ENCODE measurements at places on chromosomes 5 and 9.

DNA sequence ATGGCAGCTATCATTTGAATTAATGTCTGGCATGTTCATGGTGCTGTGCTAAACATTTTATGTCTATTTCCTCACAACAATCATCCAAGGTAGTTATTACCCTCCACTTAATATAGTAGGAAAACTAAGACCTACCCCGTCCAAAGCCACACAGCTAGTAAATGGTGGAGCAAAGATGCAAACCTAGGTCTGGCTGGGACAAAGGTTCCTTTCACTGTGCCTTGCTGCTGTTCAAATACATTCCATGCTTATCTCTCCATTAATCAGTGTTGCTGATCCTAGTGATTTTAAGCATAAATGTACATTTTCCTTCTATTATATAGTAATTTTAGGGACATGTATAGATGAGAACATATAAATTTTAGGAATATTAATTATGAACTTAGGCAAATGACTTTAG is 38.7 kb downstream of the CCDC125 start:
- DNase-seq, result no peak

DNA sequence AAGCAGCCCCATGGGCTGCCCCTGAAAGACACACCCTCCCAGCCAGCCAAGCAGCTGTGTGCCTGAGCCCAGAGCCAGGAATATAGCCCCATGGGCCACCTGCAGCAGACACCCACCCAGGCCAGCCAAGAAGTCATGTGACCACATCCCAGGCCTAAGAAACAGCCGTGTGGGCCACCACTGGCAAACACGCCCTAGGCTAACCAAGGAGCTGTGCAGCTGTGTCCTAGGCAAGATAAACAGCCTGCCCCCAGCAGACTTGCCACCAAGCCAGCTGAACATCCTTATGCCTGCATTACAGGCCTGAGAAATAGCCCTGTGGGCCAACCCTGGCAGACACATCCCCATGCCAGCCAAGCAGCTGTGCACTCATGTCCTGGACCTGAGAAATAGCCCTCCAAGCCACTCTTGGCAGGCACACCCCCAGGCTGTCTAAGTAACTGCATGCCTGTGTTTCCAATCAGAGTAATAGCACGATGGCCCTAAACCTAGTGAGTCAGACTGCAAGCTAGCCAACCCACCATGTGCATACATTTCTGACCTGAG is 143.0 kb downstream of the ADAMTS6 start:
- DNase-seq, result no peak

- DNase-seq, result no peak
These were observed 779 bp upstream of the CTNNA1 start for GRCh38 chr5:138752341-138752950.

GRCh38 chr9:18495065-18495464 is 21.1 kb downstream of the ADAMTSL1 start:
- no peak for DNase-seq

DNA sequence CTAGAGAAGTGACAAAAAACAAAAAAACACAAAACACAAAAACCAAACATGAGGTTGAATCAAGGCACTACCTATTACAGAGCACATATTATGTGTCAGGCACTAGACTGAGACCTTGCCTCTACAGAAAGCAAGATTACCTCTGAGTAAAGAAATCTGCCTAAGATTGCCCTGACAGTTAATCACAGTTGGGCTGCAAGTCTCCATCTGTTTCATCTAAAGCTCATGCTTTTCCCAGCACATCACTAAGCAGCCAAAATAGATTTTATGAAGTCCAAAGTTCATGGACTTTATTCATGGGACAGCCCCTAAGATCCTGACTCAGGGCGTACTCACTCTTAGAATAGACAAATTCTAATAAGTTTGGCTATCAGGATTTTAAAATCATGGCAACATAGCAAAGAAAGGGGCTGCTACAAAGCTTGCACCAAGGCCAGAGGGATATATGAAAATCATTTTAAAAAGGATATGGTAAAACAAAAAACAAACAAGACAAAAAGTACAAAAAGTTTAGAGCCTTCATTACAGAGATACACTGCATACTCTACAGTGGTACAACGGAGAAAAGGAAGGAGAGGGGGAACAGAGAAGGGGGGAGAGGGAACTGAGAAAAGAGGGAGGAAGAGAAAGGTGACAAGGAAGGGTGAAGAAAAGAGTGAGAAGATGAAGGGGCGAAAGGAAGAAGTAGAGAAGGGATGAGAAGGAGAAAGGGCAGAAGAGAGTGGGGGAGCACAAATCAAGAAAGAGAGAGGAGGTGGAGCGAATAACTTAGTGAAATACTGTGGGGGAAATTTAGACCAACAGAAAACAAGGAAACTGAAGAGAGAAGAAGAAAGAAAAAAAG is 58.2 kb downstream of the RICTOR start:
- no peak for DNase-seq

DNA sequence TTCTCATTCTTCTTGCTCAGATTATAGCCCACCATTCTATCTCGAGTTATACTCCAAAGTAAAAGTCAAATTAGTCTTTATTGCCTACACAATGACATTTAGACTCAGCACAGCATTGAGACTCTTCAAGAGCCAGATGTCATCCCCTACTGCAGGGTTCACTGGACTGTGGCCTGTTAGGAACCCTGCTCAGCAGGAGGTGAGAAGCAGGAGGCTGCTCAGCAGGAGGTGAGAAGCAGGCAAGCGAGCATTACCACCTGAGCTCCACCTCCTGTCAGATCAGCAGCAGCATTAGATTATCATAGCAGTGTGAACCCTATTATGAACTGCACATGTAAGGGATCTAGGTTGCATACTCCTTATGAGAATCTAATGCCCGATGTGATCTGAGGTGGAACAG is 12.7 kb upstream of the LIFR start:
- no peak for DNase-seq

GRCh38 chr9:82777366-82777765 is 285.6 kb downstream of the RASEF start:
- DNase-seq, result no peak

DNA sequence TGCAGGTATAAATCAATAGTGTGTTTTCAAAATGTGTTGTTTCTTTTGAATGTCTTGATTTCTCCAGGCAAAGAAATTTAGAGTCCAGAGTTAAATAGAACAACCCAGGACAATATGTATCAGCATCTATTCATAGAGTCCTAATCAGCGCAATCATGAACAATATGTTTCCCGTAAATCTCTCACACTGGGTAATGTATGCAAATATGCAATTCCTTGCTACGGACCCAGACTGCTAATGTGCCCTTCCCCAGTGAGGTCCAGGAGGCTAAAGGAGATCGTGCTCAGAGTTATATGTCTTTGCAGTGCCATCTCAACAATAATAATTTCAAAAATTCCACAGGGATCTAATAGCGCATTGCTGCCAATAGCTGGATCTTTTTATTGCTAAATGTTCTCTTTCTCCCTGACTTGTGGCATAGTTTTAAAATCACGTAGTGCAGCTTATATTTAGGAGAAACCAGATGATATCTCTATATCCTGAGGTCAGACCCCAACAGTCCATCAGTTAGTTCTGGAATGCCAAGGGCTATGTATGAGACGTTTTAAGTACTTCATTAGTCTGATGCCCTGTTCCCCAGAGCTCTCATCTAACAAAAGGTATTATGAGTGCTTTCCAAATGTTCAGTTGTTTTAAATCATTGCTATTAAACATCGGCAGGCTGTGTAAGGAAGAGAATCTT is 145.1 kb downstream of the MARCHF11 start:
- DNase-seq, result no peak

DNA sequence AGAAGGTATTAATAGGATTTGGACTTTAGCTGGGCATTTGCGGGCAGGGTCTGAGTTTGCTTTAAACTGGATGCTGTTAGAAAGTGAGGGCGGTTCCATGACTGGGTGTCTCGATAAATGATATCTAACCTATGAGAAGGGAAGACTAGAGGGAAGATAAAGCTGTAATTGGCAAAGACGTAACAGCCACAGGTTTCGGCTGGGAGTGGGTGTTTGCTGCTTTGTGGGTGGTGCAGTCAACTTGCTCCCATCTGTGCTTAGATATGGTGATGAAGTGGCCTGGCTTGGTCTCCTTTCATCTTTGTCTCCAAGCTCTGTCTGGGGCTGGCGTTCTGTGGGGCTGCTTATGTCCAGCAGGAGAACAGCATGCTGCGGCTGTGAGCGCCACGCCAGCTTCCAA is 23.3 kb downstream of the OR2V1 start:
- DNase-seq, result no peak

DNA sequence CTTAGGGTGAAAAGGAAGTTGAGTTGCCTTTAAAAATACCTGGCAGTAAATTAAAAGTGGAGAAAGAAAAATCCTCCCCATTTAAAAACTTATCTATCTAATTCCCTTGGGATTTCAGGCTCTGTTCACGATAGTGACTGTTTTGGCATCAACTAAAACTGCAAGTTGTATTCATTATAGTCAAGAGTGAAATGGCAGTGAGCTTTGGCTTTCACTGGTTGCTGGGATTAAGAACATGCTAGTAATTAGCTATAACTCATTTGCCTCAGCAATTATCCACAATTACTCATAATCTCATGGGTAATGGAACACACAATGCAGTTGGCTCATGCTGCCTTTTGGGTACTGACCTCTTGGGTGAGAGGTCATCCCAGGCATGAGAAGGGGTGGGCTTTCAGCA is 250.1 kb downstream of the GAS1 start:
- no peak for DNase-seq

DNA sequence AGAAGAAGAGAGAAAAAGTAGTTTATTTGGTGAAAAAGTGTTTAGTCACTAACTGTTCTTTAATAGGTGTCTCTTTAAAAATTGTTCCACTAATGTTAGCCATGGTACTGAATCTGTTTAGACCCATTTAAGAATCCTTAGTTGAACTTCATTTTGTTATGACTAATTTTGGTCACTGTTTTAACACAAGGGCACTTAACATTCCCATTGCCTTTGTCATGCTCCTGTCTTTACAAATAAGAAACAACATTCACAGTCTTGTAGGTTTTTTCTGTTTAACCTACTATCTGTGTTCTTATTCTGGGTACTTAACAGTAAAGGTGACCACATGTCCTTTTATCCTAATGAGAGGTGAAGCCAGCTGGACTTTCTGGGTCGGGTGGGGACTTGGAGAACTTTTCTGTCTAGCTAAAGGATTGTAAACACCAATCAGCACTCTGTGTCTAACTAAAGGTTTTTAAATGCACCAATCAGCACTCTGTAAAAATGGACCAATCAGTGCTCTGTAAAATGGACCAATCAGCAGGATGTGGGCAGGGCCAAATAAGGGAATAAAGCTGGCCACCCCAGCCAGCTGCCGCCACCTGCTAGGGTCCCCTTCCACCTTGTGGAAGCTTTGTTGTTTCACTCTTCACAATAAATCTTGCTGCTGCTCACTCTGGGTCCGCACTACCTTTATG is 116.7 kb downstream of the WDR70 start:
- no peak for DNase-seq

GRCh38 chr9:121486043-121486442 is 13.6 kb downstream of the GGTA1 start:
- no peak for DNase-seq

GRCh38 chr5:132947671-132948070 is 15.8 kb downstream of the AFF4 start:
- no peak for DNase-seq

GRCh38 chr9:114276908-114277821 is 45.7 kb upstream of the ORM1 start:
- no peak for DNase-seq
